ENCODE measurements at places on chromosomes 7 and 10.

GRCh38 chr10:132408367-132408781 lies 11.4 kb downstream of the PWWP2B start:
- no peak for DNase-seq

DNA sequence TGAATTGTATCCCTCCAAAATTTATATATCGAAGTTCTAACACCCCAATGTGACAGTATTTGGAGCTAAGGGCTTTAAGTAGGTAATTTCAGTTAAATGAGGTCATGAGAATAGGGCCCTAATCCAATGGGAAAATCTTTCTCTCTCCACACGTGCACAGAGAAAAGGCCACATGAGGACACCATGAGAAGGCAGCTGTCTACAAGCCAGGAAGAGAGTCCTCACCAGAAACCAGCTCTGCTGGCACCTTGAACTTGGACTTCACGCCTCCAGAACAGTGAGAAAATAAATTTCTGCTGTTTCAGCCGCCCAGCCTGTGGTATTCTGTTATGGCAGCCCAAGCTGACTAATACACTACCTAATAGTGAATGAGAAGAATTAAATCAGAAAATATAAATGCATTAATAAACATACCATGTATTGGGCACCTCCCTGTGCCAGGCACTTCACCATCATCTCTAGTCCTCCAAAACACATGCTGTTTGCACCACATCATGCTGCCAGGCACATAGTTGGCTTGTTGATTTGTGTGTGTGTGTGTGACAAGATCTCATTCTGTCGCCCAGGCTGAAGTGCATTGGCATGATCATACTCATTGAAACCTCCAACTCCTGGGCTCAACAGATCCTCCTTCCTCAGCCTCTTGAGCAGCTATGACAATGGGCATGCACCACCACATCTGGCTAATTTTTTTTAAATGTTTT lies 9.1 kb upstream of the TOMM7 start:
- no peak for DNase-seq

GRCh38 chr7:150400788-150401423 lies 21.8 kb downstream of the ZNF775 start:
- no peak for DNase-seq

DNA sequence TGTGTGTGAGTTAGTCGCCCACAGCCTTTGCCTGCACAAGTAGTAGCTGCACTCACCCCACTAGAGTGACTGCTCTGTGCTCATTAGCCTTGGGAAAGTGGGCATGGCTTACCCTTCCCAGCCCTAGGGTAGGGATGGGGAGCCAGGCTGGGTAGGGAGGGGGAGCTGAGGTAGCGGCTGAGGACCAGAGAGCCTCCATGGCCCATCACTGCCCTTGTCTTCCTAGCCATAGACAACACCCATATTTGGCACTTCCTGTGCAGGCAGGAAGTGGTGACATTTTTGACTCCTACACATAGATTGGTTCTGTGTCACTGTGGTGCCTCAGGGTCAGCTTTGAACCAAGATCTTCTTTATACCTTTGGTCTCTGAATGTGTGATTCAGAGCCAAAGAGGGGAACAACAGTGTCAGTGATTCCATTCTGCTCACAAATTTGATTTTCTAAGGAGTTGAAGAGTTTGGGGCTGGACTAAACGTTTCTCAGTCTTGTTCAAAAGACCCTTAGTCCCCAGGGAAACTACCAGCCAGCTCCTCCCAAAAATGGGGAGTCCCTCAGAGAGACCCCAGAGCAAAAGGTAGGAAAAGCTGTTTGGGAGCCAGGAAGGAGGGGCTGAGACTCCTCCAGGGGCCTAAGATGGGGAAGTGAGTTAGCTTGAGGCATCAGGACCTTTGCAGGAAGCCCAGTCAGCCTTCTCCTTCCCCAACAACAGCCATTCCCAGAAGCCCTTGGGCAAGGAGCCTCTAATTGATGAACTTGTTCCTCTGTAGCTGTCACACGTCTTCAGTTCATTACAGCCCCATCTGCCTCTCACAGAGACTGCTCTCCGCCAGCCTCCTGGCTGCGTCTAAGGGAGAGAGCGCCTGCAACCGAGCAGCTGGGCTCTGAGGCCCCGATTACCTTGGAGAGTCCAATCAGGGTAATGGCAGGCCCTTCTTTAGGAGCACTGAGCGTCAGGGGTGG lies 135.0 kb downstream of the CDH23 start:
- DNase-seq: peak; percentile 18

DNA sequence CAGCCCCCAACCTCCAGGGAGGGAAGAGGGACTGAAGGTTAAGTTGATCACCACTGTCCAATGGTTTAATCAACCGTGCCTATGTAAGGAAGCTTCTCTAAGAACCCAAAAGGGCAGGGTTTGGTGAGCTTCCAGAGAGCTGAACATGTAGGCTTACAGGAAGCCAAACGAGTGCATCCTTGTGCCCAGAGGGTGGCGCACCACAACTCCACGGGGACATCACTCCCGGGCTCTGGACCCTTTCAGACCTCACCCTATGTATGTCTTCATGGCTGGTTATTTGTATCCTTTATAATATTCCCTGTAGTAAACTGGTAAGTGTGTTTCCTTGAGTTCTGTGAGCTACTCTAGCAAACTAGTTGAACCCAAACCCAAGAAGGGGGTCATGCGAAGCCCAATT lies 11.5 kb upstream of the NFKB2 start:
- no peak for DNase-seq

DNA sequence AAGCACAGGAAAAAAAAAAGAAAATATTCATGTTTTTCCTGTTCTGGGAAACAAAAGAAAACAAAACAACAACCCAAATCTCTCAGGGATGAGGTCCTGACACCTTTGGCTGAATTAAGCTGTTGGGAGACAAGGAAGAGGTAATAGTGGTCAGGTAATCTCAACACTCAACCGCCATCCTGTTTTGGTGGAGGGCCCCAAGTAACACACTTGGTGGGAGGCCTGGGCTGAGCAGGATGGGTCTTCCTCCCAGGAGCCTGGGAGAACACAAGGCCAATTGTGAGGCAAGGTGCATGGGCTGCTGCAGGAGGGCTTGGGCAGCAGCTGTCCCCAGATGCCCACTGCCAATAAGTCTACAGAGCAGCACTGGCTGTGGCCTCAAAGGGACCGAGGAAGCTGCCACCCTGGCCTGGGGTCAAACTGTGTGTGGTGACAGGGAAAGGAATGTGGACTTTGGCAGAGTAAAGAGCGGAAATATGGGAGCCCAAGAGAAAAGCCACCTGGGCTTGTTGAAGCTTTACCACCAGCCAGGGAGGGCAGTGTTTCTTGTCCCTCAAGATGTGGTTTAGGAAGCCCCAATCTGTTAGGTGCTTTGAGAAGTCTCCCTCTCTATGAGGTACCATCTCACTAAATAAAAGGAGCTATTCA lies 93.5 kb upstream of the SLC25A13 start:
- no peak for DNase-seq

DNA sequence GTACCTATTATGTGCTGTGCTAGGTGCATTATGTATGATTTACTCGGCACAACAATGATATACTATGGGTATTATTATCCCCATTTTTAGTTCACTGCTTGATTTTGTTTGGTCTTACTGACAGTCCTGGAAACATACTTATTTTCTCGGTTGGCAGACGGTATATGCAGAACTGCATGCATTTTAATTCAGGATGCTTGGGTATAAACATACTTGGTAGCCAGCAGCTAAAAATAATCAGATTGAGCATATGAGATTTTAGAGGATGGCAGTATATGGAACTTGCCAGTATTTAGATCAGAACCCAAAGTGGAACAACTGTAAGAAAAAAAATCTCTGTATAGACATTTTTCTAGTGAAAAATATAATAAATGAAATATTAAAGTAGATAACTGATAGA lies 163.3 kb downstream of the DNAH11 start:
- no peak for DNase-seq

DNA sequence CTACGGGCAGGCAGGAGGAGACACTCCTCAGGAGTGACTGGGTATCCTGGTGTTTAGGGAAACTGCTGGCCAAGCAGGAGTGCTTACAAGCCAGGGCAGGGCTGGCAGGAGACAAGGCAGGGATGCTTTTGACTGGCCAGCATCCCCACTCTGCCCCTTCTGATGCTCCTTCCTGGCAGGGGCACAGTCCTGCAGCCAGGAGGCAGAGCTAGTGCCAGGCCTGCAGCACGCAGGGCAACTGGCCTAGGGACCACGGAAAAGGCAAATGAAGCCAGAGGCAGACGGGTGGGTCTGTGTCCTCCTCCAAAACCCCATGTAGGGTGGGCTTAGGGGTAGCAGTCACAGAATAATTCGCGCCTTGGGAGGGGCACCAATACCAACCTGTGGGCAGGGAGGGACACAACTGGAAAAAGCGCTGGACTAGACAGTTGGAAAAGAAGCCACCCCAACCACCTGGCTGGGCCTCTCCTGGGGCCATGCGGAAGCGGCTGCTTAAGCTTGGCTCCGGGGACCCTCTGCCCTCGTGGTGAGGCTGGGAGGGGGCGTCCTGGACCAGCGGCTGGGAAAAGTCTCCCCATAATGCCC lies 4.8 kb downstream of the IMPDH1 start:
- DNase-seq: no peak

DNA sequence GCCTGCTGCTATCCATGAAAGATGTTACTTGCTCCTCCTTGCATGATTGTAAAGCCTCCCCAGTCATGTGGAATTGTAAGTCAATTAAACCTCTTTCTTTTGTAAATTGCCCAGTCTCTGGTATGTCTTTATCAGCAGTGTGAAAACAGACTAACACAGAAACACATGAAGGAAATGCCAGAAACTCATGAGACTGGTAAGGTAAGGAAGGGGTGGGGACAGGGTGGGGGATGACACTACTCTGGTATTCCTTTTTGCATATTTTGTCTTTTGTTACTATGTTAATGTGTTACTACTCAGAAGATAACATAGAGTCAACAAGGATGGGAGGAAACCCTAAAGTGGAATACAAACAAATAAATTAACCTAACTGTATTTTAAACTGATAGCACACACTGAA lies 69.8 kb upstream of the DRGX start:
- DNase-seq: no peak

DNA sequence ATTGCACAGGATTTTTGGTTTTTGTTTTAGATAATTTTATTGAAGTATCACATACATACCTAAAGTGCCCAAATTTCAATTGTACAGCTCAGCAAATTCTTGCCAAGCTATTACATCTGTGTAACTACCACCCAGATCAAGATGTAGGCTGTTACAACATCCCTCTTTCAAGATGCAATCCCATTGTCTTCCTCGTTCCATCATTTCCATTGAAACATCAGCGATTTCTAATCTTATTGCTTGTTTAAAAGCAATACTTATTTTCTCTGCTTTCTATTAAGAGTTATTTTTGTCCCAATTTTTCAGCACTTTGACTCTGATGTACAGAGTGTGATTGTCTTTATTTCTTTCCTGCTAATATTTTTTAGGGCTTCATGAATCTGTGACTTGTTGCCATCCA lies 372.8 kb upstream of the SHH start:
- no peak for DNase-seq

GRCh38 chr10:130749911-130750310 lies 561.6 kb downstream of the TCERG1L start:
- DNase-seq: no peak

DNA sequence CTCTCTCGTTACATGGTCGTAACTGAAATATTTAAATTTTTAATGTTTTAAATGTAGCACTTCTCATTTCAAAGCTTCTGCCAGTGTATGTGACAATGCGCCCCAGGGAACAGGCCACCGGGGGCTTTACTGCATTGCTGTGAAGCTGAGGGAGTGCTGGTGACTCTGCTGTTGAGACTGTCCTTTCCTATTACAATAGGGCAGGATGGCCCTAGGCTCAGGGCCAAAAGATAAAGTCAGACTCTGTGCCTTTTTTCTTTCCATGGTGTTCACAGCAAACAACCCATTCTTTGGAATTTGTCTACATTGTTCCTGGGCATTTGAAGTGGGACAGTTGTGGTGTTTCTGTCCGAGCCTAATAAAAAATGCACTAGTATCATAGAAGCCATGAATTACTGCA lies 107.3 kb downstream of the GALNT11 start:
- no peak for DNase-seq

DNA sequence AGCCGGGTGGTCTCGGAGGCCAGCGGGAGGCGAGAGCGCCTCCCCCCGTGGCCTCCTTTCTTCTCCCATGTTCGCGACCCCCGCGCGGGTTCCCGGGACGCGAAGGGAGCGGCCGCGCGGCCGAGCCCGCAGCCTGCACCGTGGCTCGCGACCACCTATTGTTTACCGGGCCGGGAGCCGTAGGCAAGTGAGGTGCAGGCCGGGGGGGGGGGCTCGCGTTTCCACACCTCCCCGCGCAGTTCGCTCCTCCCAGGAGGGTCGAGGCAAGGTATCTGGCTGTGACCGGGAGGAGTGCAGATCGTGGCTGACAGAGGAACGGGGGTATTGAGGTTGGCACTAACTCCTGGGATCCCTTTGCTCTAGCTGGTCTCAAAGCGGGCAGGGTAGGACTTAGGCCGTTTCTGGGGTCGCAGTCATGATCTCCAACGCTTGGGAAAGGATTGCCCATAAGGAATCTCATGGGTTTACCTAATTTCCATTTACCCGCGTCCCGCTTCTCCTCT lies 734 bp downstream of the PTPN12 start:
- DNase-seq: peak; percentile 24

DNA sequence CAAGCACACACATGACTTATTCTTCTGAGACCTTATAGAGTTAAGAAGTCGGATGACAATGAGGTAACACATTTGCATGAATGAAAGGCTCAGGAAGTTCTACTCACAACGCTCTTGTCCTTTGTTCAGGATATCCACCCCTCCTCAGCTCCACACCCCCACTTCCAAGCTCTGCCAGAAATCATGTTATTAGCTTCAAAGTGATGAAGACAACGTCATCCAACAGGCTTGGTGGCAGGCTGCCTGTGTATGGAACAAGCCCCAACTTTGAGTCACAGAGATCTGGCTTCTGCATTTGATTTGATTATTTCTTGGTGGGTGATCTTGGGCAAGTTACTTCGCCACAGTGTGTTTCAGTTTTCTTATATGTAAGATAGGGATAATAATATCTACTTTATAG lies 12.4 kb upstream of the BMPER start:
- no peak for DNase-seq

DNA sequence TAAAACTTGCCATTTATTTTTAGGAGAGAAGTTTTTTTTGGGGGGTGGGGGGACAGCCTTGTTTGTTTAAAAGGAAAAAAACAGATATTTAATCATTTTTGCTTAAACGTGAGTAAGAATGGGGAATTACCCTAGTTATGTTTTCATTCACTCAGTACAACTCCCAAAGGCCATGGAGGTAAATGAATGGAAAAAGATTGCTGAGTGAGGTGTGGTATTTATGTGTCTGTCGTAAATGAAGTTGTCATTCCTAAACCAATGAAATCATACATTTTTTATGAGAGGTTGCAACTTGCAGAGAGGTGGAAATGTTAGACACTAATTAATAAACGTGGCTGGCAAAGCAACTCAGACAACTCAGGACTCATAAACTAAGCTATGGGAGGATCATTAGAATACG lies 218.1 kb downstream of the CELF2 start:
- no peak for DNase-seq

Measured in stimulated activated CD4-positive, alpha-beta T cell treated with anti-CD3 and anti-CD28 coated beads, Interleukin-4, amount 100 ng/mL, for 48 hours (primary cell).